Stimulated activated CD4-positive, alpha-beta T cell treated with anti-CD3 and anti-CD28 coated beads, Interleukin-1b, Interleukin-23, amount 100 ng/mL, for 24 hours (primary cell): ENCODE measurements at places on chromosomes 4 and X.

DNA sequence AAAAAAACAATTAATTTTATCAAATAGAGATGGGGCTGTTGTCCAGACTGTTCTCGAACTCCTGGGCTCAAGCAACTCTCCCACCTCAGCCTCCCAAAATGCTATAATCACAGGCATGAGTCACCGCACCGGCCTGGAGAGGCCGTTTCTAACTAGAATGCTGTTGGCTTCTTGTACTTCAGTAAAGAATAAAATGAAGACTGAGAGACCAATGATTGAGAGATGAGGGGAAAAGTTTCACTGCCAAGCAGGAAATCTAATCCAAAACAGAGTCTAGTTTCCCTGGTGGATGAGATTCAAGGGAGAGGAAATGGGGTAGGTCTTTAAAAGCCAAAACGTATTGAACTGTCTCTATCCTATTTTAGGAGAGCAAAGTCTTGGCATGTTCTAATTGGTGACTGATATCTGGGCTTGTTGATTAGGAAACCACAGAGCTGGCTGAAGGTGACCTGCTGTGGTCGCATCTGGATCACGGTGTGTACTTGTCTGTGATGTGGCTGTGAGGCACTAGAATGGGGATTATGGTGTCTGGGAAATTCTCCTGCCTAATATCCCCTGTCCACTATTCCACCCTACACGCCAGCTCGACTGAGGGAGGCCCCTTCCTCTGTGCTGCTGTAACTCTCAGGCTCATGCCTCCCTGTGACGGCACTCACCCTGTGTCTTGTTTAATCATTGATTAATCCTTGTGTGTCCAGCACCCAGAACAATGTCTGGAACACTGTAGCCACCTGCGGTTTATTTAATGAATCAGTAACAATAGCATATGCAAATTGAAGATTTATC, 15.0 kb upstream of the TRIM2 start:
- DNase-seq, result no peak

DNA sequence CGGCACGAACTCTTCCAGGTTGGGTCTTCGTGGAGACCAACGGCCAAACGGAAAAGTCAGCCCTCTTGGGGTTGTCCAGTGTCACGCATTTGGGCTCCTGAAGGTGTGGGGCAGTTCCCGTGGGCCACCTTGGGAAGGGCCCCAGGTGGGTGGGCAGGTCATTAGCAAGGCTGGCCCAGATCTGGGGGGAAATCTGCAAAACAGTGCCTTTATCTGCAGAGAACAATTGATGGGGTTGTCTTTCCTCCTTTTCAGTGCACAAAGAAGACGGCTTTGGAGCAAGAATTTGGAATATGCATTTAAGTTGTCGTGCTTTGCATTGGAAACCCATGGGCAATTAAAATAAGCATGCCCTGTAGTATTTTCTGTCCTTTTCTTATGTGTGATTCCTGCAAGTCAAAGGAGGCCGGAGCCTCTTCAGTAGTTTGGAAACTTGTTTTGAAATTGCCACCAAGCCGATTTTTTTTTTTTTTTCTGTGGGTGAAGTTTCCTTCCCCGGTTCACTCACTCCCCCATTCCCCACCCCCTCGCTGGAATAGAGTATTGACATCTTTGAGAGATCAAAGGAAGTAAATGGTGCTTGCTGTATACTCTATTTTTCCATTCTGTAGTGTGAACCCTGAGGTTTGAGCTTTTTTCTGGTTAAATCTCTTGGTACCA, 9.8 kb downstream of the ZIC3 start:
- DNase-seq, result no peak

GRCh38 chr4:90745176-90745575, 618.0 kb downstream of the CCSER1 start:
- DNase-seq, result no peak

GRCh38 chr4:42658261-42658660, 1.4 kb upstream of the ATP8A1 start:
- no peak for DNase-seq

DNA sequence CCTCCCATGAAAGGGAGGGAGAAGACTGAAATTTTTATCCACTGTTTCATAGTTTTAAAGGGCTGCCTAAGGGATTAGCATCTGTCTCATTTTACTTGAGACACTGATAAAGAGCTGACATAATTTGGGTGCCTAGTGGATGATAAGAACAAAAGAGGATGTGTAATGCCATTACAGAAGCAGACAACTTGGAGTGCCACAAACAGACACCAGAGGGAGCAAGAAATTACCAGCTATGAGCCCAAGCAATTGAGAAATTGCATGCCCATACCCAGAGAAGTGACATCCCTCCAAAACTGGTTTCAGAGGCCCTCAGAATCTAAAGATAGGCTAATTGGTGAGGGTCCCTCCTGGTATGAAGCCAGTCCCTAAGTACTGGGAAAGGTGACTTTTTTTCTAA, 38.5 kb upstream of the POU3F4 start:
- DNase-seq, result no peak

- no peak for DNase-seq
These were observed 473.4 kb downstream of the PCDH7 start for GRCh38 chr4:31193521-31193920.

DNA sequence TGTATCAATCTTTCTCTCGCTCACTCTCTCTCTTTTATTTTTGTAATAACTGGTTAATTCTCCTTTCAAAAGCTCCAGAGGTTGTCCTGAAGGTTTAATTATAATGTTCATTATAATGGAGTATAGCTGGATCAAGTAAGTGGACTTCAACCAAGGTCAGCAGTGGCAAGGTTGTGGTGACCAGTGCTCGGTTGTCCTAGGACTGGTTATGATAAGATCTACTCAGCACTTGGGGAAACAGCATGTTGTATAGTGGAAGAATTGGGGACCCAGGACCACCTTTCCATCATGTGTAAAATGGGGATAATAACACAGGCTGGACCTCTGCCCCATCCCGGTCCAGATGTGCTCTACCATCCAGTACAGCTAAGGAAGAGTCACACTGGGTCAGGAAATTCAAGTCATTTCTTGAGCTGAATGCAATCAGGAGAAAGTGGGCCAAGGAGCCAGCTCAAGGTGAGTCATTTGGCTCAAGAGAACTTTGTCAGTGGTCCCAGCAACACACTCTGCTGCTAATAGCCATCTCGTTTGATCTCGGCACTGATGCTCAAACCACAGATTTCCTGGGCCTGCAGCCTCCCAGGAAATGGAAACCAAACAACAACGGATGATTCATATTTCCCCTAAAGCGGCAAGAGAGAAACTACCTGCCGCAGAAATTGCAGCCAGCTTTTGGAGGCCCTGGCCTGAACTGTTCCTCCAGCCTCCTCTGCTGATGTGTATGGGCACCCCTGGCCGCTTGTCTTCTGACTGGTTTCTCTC, 123.6 kb upstream of the RBPJ start:
- DNase-seq, result peak; percentile 16

- no peak for DNase-seq
These were observed 15.2 kb upstream of the FAM120C start for GRCh38 chrX:54198262-54198661.

DNA sequence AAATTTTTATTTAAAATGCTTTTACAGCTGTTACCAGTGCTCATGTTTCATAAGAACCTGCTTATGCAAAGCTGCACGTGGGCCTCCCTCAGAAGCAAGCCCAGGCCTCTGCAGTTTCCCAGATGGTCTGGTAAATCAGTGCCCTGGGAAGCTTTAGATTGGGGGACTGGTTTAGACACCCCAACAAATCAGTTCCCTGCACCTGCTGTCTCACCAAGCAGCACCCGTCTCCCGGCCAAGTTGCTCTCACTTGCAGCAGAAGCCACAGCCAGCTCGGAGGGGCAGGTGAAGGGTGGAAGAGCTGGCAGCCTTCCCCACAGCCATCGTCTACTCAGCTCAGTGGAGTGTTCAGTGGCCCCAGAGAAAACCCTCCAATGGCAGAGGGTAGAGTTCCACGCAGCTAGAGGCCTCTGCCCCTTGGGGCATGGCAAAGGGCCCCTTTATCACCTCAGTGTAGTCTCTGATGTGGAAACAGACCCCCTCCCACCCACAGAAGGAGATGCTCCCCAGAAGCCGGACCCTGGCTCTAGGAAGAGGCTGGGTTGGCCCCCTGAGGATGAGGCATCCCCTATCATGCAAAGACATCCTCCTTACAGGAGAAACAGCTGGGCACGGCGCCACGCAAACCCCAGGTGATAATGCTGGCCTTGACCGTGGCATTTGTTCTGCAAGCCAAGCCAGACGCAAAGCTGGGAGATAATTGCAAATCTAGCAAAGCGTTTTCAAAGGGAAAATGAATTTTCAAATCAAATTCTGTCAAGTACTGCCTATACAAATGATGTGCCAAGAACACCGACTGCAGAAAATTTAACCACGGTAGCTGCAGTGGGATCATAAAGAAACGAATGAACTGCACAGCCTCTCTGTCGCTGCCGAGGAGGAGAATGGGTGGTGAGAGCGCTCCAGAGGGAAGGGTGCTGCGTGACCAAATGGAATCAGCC, 51.9 kb downstream of the ZFYVE28 start:
- DNase-seq, result no peak

- no peak for DNase-seq
These were observed 20.4 kb upstream of the ADD1 start for GRCh38 chr4:2823301-2823670.

GRCh38 chr4:100081491-100081890, 108.8 kb downstream of the DDIT4L start:
- no peak for DNase-seq

DNA sequence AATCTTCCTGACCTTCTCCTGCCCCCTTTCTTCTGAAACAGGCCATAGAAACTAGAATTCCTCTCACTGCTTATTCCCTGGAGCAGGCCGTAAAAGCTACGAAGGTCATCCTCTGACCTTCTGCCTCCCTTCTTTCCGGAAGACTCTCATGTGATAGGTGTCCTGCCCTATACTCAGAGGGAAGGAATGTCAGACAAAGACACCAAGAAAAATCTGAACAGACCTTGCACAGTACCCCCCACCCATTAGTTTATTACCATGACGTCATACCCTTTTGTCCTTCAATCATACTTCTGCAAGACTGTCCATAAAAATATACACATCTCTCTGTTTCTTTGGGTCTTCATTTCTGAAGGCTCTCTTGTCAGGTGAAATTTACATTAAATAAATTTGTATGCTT, 1523.9 kb downstream of the RPA4 start:
- no peak for DNase-seq

GRCh38 chr4:42478946-42479345, 81.7 kb downstream of the SHISA3 start:
- no peak for DNase-seq

DNA sequence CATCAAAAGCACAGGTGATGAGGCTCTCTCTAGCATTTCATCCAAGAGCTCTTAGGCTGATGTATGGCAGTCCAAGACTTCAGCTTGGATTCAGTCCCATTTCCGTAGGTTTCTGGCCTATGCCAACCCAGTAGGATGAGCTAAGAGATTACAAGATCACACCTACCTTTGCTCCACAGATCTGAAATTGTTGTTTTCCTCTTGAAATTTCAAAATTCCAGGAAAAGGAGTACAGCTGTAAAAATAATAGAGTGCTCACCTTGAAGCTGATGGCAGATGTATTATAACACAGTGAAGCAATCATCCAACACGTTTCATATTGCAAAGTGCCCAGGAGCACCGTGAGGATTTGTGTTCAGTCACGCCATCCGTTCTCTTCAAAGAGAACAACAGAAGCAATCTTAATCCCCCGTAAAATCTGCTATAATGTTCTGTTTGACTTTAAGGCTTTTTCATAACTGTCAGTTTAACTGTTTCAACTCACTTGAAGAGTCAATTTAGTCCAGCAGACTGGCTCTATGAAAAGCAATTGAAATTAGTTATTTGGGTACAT, 137.5 kb downstream of the CPE start:
- no peak for DNase-seq

GRCh38 chrX:41616935-41617334, 71.8 kb upstream of the GPR34 start:
- DNase-seq, result no peak

GRCh38 chr4:66032571-66032970, 362.3 kb upstream of the EPHA5 start:
- DNase-seq, result no peak

DNA sequence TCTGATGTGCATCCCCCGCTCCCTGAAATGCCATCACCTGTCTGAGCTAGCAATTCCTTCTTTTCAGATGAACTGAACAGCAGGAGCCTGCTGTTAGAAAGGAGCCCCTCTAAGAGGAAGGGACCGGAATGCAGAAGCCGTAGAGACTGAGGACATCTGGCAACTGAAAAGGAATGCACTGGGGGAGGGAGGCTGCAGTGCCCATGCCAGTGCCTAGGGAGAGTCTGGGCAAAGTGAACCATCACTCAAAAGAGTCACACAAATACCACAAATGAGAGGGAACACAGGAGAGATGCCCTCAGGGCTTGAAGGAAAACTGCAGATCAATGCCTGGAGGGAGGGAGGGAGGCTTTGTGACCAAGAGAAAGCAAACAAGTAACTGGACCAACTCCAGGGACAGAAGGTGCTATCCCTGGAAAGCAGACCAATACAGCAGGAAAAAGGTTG, 93.9 kb upstream of the CBR4 start:
- DNase-seq, result no peak

DNA sequence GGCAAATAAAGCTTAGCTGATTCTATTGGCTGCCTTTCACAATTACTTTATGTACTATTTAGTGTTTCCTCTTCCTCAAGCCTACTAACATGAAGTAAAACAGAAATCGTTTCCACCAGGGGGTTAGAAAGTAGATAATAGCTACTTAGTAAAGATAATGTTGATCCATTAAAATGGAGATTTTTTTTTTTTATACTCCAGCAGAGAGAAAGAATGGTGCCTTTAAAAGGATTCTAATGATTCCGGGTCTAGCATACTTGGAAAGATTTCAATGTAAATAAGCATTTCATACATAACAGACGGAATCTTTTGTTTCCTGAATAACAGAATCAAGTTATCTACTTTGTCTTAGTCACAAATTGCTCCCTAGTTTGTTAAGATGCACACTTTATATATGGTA, 37.1 kb downstream of the GK start:
- DNase-seq, result no peak

GRCh38 chrX:133229361-133229760, 11.2 kb upstream of the TFDP3 start:
- no peak for DNase-seq

- no peak for DNase-seq
These were observed 205.0 kb upstream of the TET2 start for GRCh38 chr4:104941661-104942062.

DNA sequence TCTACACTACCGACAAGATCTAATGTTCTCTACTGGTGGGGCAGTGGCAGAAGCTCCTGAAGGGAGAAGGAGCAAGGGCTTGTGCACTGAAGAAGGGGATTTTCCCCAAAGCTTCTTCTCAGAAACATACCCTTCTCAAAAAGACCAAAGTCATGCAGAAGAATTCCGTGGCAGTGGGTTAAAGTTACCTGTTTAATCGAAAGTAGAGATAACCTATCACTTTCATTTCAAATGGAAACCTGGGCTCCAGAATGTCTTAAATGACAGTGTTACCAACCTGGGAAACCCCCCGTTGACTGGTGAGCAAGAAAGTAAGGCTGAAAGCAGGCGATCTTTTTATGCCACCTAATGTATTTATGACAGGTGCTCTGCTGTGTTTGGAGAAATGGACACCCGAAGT, 92.5 kb upstream of the TEX13D start:
- DNase-seq, result no peak

DNA sequence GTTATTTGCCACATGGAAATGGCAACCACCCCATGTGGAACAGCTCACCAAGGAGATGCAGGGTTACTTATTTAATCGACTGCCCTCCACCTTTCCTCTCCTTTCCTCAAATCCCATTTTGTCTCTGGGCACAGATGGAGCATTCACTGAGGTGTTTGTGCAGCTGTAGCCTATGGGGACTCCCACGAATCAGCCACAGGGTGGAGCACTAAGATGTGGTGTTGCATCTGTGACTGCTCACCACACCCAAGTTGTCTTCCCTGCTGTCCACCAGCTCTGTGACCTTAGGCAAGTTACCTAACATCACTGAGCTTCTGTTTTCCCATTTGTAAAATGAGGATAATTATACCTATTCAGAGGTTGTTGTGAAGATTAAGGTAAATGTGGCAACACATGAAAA, 252.4 kb upstream of the CPEB2 start:
- no peak for DNase-seq
